ENCODE measurements at places on chromosomes 13 and 19.

GRCh38 chr19:35822579-35822978 is 9.9 kb upstream of the PRODH2 start:
- DNase-seq = no peak

DNA sequence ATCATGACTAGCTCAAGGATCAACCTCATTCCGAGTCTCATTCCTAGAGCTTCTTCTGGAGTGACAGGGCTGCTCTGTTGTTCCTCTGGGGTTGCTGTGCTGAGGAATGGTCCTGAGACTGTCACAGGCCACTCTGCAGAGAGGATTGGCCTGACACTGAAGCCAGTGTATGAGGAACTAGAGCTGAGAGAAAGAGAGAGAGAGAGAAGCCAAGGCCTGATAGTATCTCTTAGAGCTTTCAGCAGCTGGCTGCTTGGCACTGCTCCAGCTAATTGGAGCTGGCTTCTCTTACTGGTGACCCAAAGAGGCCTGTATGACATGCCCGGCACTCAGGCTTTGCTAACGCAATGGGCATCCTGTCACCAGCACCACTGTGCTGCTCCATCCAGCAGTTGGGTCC is 73.4 kb upstream of the FLT1 start:
- no peak for DNase-seq

DNA sequence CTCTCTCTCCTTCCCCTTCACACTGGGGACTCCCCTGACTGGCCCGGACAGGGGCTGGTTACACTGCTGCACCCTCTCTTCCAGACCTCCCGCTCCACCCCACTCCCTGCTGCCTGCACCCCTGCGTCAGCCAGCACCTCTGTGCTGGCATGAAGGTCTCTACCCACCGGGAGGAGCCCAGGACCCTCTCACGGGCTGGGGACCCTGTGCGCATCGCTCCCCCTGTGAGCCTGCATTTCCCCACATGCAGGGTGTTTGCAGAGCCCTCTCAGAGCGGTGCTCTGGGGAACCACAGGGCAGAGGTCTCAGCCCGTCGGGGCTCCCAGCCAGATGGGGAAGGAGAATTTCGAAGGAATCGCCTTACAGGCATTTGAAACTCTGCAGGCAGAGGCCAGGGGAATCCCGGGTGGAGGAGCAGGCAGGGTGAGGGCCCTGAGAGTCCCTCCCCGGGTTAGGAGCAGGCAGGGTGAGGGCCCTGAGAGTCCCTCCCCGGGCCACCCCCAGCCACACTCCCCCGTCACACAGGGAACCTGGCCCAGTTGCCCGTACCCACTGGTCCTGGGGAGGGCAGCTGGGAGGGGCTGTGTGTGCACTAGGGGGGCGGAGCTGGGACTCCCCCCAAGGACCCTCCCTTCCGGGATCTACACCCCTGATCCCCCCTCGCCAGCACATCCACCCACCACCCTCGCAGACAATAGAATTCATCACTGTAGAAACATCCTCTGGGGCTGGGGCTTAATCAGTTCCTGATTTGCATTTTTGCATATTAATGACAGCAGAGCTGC is 16.3 kb upstream of the TCF3 start:
- no peak for DNase-seq

GRCh38 chr19:41930926-41931592 is 2.8 kb upstream of the ERFL start:
- DNase-seq = no peak

- DNase-seq = no peak
Measured at GRCh38 chr13:45501175-45501526, 36.4 kb downstream of the COG3 start.

DNA sequence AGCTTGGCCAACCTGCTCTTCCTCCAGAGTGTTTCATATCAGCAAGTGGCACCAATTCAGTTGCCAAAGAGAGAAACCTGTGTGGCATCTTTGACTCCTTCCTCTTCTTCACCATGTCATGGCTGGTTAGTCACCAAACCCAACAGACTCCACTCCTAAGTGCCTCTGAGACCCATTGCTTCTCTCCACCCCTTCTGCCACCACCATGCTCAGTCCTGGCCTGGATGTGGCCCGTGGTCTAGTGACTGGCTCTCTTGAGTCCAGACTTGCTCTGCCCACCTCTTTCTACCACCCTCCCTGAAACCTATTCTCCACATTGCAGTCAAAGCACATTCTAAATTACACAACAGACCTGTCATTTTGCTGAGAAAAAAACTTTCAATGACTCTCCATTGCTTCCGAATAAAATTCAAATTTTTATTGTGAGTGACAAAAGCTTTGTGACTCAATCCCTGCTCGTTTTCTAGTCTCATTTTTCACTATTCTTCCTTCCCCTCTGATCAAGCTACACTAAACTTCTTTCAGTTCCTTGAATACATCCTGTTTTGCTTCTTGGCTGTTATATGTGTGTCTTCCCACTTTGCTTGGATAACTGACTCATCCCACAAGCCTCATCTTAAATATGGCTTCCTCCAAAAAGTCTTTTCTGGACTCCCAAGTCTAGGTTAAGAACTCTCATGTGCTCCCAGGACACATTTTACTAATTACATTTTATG is 12.0 kb upstream of the TNFSF11 start:
- no peak for DNase-seq

DNA sequence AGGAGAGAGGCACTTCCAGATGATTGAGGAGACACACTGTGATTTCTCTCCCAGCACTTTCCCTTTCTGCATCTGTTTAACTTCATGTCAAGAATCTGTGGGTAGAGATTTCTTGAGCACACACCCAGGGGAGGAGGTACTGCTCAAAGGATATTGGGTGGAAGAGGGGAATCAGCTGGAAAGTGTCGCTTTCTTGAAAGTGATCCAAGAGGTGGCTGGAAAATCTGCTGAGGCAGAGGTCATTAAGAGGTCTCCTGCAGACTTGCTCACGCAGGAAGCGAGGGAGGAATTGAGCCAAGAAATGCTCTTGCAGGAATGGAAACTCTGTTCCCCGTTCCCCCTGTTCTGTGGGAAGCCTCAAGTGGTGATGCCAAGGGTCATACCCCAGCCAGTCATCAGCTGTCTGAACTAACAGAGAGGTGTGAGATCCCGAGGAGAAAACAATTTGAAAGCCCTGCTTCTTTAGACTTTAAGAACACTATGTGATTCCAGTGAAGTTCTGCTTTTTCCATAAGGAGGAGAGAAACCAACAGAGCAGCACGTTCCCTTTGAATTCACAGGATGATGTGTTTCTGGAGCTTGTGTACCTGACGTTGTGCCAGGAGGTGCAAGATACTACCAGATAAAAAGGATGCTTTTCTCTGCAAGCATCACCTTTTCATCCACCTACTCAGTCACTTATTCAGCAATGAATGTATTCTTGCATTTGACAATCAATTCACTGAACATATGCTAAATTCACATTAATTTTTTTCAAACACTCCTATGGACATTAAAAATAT is 163.4 kb upstream of the GPR12 start:
- DNase-seq = no peak

- no peak for DNase-seq
Measured at GRCh38 chr13:23628250-23628649, 58.0 kb downstream of the TNFRSF19 start.

DNA sequence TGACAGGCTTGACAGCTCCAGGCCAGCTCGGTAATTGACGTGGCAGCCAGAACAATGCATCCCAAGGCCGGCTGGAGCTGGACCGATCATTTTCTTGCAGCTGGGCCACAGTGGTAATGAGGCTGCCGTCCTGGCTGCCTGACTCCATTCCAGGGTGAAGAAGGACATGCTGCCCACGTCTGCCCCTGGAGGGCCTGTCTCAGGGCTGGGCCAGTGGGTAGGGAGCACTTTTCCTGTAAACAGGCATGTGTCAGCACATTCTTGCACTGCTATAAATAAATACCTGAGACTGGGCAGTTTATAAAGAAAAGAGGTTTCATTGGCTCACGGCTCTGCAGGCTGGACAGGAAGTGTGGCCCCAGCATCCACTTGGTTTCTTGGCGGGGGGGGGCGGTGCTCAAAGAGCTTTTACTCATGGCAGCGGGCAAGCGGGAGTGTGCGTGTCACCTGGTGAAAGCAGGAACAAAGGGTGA is 38.1 kb upstream of the KCTD15 start:
- no peak for DNase-seq

GRCh38 chr13:44104969-44105368 is 225.3 kb downstream of the LACC1 start:
- DNase-seq = no peak

- DNase-seq = no peak
Measured at GRCh38 chr19:35106291-35106583, 9.4 kb upstream of the FXYD3 start.

DNA sequence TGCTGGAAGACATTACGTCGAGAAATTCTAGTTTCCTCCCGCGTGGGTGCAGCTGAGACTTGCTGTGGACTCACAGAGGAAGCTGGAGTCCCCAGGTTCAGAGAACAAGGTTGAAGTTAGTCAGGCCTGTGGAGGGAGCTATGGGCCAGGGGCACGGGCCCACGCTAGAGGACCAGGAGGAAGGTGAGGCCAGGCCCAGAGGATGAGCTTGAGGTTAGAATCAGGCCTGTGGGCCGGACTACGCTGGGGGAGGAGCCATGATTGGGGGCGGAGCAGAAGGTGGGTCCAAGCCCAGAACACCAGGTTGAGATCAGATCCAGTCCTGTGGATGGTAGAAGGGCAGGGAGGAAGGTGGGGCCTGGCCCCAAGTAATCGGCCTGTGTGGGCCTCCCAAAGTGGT is 32.6 kb downstream of the ZNF846 start:
- no peak for DNase-seq

All from Panc1 (cell line).